ENCODE measurements at places on chromosomes 7 and 10.

DNA sequence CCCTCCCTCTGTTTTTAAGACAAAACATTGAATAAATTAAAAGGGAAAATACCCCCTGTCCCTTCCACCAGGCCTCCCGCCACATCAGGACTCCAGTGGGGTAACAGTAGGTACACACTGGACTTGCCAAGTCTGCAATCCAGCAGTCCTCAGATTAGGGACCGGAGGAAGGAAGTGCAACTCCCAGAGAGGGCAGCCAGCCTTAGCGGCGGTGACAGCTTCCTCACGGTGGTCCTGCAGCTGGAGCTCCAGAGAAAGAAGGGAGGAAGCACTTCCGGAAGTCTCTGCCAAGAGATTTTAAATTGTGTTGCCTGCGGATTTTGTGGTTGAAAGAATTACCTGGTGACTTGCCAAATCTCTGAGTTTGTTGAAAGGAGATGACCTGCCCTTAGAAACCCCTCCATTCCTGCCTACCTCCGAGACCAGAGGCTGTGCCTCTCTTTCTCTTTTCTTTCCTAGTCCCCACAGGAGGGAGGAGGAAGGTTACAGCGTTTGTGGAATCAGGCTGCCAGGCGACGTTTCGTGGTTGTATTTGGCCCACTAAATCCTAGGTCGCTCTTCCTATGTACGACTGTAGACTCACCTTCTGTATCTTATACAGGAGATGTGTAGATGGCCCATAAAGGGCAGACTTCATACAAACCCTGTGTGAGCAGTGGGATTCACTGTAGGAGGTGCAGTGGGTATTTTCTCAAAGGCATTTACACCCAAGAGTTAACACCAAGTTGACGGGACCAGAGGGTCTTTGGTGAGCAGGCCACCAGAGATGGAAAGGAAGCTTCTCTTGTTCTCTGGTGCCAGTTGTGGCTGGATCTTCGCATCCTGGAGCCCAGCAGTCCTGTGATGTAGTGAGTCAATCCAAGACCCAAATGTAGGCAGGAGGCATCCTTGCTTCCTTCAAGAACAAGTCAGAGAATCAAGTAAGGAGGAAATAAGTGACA is 77.9 kb downstream of the INSIG1 start:
- H3K4me1 ChIP-seq = peaks cover 31% of the 10 kb centered on the region
- H3K27ac ChIP-seq = peak overlapping the region; percentile 56
- DNase-seq = no peak
- peak overlapping the region; percentile 18 for H3K4me3 ChIP-seq

GRCh38 chr7:20299145-20299544 is 31.6 kb upstream of the ITGB8 start:
- no peak for DNase-seq
- no peak overlapping the region for H3K4me3 ChIP-seq
- no peak overlapping the region for H3K27ac ChIP-seq
- peaks cover 11% of the 10 kb centered on the region for H3K4me1 ChIP-seq

DNA sequence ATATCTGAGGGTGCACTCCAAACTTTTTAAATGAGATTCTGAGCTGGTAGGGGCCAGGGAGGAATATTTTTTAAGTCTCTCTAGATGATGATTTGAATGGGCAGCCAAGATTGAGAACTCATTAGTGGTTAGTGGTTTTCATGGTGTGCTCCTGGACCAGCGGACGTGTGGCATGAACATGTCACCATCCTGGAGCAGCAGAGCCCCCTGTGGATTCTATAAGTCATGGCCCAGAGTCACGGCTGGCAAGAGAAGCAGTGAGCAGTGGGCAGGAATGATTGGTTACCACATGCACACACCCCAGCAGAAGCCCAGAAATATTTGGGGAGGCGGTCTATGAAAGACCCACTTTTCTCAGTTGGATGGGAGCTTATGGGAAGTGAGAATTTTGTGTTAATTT is 21.2 kb upstream of the UCN3 start:
- H3K4me3 ChIP-seq = no peak overlapping the region
- DNase-seq = no peak
- no peak overlapping the region for H3K27ac ChIP-seq
- no peaks in the 10 kb centered on the region for H3K27me3 ChIP-seq
- H3K4me1 ChIP-seq = no peaks in the 10 kb centered on the region
- no peaks in the 10 kb centered on the region for H3K36me3 ChIP-seq

- H3K27me3 ChIP-seq = no peaks in the 10 kb centered on the region
- H3K27ac ChIP-seq = no peak overlapping the region
- no peak for DNase-seq
- no peaks in the 10 kb centered on the region for H3K36me3 ChIP-seq
Observed at GRCh38 chr10:12466704-12467305, 117.5 kb downstream of the CAMK1D start.

DNA sequence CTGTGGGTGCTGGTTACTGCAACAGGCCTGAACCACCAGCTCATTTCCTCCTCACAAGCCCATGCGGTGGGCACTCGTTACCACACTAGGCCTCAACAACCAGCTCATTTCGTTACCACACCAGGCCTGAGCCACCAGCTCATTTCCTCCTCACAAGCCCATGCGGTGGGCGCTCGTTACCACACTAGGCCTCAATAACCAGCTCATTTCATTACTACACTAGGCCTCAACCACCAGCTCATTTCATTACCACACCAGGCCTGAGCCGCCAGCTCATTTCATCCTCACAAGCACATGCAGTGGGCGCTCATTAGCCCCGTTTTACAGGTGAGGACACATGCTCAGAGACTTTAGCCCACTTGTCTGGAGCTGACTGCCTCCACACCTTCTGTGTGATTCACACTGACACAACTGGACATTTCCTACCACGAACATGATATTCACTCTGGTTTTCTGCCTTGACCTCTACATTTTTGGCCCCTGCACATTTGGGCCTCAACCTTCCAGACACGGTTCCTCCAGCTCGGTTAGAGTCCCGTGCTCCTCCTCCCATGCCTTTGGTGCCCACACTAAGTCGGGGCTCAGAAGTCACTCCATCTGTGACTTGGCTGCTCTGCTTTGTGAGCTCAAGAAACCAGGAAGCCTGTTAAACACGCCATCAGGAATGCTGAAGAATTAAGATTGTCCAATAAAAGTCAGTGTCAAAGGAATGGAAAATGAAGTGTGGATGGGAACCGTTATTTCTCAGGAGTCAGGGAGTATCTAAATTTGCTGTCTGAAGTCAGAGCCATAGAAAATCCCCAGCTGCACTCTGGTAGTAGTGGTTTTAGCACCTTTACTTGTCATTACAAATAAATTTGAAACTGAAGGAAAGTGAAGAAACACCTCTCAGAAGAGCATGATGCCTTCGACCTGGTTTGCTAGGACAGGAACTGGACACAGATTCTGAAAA is 55.8 kb upstream of the LANCL2 start:
- peak overlapping the region; percentile 84 for H3K27ac ChIP-seq
- peaks cover 23% of the 10 kb centered on the region for H3K36me3 ChIP-seq
- H3K27me3 ChIP-seq = peaks cover 72% of the 10 kb centered on the region
- H3K4me3 ChIP-seq = peak overlapping the region; percentile 51
- peaks cover 48% of the 10 kb centered on the region for H3K4me1 ChIP-seq

All from activated CD8-positive, alpha-beta memory T cell treated with anti-CD3 and anti-CD28 coated beads, Interleukin-2, amount 10 ng/mL, durations not matched to agents 7 days and 5 days (primary cell).